HT1080 (cell line): ENCODE measurements at places on chromosomes 5 and 9. TPM values are rescaled to one million over a fixed set of nuclear protein-coding genes. Genes with fewer than 3 reads are reported as not detected.

DNA sequence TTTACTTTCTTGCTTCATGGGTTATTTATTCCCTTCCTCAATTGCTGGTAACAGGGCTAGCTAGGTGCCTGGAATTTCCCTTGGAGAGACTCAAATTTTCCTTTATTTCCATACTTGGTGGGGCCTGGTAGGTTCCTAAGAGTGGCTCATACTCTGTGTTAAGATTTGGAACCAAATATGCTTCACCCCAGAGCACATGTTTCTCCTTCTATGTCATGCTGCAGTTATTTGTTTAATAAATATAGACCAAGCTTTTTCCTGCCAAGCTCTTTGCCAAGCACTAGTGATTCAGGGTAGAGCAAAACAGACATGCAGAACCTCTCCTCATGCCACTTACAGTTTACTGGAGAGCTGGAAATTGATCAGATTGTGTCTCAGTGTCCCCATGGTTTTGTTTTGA, 290.3 kb upstream of the SGCD start:
- no peak for DNase-seq

The LCN2 gene
- total RNA-seq = not detected in 2 replicates

The SET gene
- total RNA-seq = 595 and 720 TPM in 2 replicates

DNA sequence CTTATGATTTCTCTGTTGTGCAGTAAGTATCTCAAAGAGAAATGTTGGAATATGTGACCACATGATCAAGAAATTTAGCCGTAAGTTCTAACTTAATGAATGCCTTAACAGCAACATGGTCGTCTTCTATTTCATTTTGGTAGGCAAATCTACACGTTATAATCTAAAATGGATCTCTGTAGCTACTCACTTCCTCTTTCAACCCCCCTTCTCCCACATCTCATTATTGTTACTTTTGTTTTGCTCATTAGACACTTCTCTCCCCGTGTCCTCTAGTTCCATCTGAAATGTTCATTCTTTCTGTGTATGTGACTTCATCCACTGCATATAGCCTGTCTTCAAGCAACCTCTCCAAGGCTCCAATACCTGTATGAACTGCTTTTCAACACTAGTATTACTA, 27.1 kb upstream of the LPAR1 start:
- DNase-seq = no peak

- no peak for DNase-seq
Observed at GRCh38 chr9:98790134-98790841, 6.1 kb downstream of the ANKS6 start.

DNA sequence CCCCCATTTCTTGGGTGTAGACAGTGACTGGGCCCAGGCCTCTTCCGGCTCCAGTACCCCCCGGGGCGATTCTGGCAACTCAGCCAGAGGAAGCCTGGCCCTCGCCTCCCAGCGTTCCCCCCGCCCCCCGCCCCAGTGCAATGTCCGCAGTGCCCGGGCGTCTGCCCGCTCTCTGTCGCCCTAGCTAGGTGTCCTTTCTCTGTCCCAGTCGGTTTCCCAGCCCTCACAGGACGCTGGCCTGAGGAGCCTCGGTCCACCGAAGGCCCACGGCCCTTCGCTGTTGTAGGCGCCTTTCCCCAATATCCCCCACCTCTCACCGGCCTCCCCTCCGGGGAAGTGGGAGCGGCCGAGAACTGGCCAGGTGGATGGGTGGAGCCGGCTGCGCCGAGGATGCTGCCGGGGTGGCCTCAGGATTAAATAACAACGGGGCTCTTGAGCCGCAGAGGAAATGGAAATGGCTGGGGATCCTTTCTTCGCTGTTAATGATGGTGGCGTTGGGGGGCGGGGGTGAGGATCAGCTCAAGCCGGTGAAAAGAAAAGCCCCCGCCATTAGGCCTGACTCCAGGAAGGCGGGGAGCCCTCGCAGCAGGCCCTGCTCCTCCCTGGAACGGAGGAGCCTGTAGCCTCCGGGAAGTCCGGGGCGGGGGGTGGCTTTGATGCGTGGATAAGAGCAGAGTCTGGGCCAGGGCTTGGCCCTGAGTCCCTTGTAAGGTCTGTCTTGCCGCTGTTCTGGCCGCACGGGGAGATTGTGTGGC, 1.1 kb upstream of the SPRY4 start:
- DNase-seq = peak; percentile 90

GRCh38 chr5:122180863-122181548, 51.7 kb downstream of the ZNF474 start:
- DNase-seq = peak; percentile 89

GRCh38 chr9:114905170-114905940, 25.0 kb downstream of the TNFSF8 start:
- no peak for DNase-seq

- DNase-seq = no peak
Observed at GRCh38 chr5:124801551-124801950, 55.1 kb upstream of the ZNF608 start.

The DMRT3 gene
- total RNA-seq = not detected in 2 replicates

DNA sequence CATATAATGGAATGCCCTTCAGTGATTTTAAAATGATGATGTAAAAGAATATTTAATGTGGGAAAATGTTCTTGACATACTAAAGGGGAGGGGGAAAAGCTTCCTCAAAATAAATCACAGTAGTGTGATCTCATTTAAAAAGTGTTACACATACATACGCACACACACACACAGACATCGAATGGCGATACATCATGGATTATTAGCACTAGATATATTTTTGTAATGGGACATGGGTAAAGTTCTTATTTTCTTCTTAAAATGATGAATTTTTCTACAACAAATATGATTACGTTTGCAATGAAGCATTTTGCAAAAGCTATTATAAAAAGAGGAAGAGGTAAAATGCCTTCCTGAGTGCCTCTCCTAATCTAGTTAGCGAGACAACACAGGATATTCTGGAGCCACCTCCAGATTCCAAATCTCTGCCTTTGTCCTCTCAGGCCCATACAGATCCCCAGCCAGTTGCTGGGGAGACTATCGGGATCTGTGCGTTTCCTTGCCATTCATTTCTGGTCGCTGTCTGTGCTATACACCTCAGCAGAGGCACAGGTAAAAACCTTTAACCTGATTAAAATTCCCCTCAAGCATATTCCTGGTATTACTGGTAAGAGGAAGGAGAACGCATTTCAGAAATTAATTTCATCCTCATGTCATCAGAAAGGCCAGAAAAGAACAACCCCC, 69.6 kb downstream of the SLC28A3 start:
- no peak for DNase-seq

- DNase-seq = no peak
Observed at GRCh38 chr9:84669288-84670137, at the start of gene NTRK2. NTRK2 (plus strand) TSS chr9:84669729; CDS start chr9:84670749, 1,020 bp downstream.

DNA sequence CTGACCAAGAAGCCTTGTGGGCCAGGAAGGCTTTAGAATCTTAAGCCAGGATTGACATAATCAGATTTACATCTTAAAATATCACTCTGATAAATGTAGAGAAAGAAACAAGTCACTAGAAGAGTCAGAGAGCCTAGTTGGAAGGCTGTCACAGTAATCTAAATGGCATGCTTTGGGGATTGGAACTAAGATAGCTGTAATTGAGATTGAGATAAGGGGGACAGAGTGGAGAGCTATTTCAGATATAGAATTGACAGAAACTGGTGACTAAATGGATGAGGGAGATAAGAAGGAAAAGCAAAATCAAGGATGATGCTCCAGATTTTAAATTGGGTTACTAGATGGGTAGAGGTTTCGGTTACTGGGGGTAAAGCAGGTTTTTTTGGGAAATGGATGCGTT, 100.5 kb downstream of the XRCC4 start:
- no peak for DNase-seq

The SLCO4C1 gene
- 0.02 TPM in 1 of 2 replicates, not detected in the other for total RNA-seq

The ABO gene
- not detected in 2 replicates for total RNA-seq

DNA sequence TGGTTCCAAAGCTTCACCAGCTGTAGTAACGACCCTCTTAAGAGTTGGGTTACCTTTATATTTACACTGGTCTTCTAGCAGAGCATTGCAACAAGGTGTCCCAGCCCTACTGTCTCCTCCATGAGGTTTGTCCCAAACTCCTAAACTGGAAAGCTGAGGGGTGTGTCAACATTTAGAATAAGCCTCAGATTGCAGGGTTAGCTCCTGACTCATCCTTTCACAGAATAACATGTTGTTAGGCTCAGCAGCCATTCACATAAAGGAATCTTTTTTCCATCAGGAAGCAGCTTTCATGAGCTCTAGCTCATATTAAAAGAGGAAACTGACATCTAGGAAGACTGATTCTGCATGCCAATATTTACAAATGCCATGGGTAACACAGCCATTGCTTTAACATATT, 238.7 kb downstream of the EFNA5 start:
- peak; percentile 77 for DNase-seq

DNA sequence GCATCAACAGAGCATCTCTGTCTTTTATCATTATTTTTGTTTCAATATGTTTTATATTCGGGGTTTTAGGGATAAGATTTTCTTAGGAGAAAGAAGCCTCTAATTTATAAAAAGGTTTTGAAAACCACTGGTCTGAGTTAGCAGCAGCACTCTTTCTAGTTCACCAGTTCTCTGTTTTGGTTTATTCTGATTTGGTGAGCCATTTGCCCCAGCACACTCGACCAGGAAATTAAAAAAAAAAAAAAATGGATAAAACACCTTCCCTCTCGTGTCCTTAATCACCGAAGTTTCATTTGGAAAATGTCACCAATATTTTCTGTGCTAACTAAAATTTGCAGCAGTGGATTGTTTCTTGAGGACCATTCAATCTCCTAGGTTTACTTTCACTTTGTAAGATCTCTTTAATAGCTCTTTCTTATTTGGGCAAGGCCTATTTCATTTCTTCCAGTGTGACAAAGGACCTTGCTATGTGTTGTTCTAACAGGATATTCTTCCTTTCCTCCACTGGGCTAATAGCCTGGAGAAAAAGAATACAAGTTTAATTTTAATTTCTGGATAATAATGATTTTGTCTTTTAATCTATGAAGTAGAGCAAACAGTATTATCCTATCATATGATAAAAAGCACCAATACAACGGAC, 57.8 kb upstream of the ANXA1 start:
- peak; percentile 26 for DNase-seq

The C5orf46 gene
- 0.84 and 3.3 TPM in 2 replicates for total RNA-seq

GRCh38 chr5:137731176-137731575, 4.7 kb downstream of the KLHL3 start:
- no peak for DNase-seq

GRCh38 chr9:88268886-88269285, 119.4 kb upstream of the SPIN1 start:
- DNase-seq = no peak

The DIRAS2 gene
- total RNA-seq = not detected in 2 replicates

The DNM1 gene
- total RNA-seq = 12.9 and 18.9 TPM in 2 replicates
